ENCODE measurements at places on chromosomes 2 and 18.

DNA sequence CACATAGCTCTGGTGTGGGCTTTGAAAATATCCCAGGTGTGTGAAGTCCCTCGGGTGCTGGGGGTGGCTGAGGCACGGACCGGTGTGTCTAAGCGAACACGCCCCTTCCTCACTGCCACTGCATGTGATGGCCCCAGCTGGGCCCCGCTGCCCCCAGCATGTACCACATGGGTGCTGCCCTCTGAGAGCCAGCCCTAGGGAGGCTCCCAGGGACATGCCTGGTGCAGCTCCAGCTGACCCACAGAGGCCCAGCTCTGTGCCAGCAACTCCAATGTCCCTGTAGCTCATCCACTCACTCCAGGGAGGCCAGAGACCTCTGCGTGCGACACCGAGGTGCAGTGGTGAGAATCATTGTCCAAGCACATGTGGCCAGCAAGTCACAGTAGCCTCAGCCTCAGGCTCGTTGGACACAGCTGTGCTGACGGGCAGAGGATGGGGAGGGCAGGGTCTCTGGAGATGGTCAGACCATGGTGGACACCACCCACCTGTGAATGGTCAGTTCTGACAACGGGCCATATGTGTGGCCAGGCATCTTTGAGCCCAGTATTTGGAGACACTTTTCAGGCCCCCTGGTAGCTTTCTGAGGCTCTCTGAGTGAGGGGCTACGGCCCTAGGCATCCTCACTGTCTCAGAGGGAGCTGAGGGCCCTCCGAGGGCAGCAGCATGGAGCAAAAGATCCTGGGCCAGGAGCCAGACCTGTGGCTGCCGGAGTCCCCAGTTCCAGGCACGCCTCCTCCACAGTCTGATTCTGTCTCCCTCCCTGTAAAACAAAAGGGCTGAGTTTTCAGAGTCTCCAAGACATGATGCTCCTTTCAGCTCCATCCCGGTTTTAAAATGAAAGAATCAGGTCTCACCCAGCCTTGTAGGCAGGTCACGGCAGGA is 220.7 kb downstream of the NDUFA10 start:
- DNase-seq = no peak

GRCh38 chr2:241033994-241034393 is 35.6 kb downstream of the SNED1 start:
- DNase-seq = no peak

- DNase-seq = no peak
Measured at GRCh38 chr2:56325661-56326345, 142.0 kb downstream of the CCDC85A start.

GRCh38 chr18:10851824-10852319 is 297.5 kb downstream of the PIEZO2 start:
- no peak for DNase-seq

DNA sequence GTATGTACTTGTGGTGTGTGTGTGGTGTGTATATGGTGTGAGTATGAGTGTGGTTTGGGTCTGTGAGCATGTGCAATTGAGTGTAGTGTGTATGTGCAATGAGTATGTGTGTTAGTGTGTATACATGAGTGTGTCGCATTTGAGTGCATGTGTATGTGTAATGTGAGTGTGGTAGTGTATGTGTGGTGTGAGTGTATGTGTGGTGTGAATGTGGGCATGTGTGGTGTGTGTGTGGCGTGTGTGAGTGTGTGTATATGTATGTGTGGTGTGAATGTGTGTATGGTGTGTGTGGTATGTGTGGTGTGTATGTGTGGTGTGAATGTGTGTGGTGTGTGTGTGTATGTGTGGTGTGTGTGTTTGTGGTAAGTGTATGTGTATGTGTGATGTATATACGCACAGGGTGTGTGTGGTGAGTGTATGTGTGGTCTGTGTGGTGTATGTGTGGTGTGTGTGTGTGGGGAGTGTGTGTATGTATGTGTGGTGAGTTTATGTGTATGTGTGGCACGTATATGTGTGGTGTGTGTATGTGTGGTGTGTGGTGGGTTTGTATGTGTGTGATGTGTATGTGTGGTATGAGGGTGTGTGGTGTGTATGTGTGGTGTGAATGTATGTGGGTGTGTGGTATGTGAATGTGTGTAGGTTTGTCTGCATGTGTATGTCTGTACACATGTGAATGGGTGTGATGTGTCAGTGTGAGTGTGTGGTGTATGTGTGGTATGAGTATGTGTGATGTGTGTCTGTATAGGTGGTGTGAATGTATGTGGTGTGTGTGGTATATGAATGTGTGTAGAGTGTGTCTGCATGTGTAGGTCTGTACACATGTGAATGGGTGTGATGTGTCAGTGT is 123.4 kb downstream of the DOCK10 start:
- no peak for DNase-seq

- DNase-seq = no peak
Measured at GRCh38 chr2:28650266-28650584, 101.4 kb upstream of the PPP1CB start.

GRCh38 chr2:121567957-121568409 is 37.3 kb downstream of the RNU4ATAC start:
- DNase-seq = no peak

DNA sequence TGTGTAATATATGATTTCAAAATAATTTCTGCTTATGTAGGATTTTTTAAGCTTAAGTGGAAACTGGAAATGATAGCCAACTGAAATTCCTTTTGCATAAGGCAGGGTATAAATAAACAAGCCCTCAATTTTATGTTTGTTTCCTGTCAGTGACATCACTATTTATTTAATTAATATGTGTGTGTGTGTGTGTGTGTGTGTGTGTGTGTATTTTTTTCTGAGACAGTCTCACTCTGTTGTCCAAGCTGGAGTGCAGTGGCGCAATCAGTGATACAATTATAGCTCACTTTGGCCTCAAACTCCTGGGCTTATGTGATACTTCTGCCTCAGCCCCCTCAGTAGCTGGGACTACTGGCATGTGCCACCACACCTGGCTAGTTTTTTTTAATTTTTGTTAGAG is 29.3 kb upstream of the CYP20A1 start:
- DNase-seq = no peak

GRCh38 chr2:4678927-4679326 is 975.6 kb downstream of the DCDC2C start:
- no peak for DNase-seq

GRCh38 chr18:11925800-11926481 is 17.8 kb upstream of the MPPE1 start:
- DNase-seq = no peak

Data from NK-92 treated with Interleukin-12 subunit alpha and Interleukin-12 subunit beta, amount 100 ng/mL, for 24 hours (cell line).